ENCODE measurements at places on chromosomes 6 and 20.

DNA sequence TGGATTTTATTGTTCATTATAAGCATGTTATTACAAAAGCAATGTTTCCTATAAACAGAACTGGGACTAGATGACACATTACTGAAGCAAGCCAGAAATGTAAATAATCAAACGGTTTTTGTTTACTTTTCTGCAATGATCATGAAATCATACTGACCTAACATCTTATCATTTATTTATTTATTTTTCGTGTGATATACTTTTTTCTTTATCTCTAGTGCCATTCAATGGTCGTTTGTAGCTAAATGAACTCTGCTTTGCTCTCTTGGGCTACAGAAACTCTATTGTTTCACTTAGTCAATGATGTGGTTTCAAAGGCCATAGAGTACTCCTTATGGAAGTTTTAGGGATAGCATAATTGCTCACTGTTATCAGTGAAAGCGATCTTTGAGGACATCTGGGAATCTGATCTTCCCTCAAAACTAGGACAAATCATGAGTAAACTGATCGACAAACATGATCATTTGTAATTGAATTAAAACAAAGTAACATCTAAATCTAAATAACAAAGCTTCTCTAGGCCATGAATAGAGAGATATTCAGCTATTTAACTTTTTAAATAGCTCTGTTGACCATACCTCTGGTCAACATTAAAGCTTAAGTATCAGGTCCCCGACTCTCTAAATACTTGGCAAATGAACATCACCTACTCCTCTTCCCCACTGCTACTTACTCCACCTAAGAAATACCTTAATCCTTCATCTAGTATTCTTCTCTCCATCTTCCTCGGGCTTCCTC, 933.4 kb downstream of the TFAP2A start:
- DNase-seq: no peak

DNA sequence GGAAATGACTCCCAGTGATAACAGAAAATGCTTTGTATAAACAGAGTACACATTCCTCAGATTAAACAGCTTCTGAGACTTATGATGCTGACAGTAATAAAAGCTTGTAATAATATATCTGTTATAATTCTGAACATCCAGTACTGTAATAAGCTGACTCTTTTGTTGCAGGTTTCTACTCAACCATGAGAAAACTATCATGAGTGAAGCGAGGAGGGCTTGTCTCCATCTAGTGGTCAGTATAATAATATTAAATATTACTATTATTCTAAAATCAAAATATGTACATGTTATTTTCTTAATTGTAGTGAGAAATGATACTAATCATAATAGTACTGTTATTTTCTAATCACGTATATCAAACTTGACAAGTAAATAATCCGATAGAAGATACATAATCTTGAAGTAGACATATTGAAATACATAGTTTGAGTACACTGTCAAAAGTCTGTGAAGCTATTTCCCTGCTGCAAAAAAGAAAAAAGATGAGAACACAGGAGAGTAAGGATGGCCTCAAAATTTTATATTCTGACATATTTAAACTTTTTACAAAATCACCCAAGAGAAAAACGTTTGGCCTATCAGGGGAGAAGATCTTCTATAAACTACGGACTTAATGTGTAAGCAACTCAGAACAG, 183.1 kb downstream of the MOXD1 start:
- peak; percentile 47 for DNase-seq

DNA sequence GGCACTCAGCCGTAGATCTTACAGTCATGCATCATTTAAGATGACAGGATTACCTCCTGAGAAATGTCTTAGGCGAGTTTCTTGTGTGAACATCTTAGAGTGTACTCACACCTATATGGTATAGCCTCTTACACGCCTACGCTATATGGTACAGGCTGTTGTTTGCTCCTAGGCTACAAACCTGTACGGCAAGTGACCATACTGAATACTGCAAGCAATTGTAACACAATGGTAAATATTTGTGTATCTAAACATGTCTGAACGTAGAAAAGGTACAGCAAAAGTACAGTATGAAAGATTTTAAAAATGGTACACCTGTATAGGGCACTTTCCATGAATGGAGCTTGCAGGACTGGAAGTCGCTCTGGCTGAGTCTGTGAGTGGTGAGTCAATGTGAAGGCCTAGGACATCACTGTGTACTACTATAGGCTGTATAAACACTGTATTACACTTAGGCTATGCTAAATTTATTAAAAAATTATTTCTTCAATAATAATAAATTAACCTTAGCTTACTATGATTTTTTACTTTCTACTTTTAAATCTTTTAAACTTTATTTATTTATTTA, 541 bp upstream of the IL20RA start:
- DNase-seq: no peak

GRCh38 chr6:167705211-167705750, 121.4 kb upstream of the AFDN start:
- no peak for DNase-seq

GRCh38 chr6:121522265-121522664, 86.8 kb downstream of the GJA1 start:
- no peak for DNase-seq

DNA sequence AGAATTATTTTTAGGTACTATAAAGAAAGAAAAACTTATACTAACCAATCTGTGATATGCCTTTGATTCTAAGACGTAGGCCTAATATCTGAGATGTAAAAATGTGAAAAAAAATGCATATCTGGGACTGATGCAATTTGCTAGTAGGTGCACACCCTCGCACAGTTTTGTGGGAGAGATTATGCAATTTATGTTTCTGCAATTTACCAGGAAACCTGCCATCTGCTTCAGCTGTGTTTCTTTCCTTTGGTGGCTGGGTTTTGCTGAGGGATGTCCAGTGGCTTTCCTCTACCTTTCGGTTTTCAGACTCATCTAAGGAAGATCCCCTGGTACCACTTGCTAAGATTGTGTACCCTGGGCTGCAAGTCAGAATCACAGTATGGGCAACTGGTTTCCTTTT, 186.9 kb downstream of the ZFP64 start:
- DNase-seq: no peak

DNA sequence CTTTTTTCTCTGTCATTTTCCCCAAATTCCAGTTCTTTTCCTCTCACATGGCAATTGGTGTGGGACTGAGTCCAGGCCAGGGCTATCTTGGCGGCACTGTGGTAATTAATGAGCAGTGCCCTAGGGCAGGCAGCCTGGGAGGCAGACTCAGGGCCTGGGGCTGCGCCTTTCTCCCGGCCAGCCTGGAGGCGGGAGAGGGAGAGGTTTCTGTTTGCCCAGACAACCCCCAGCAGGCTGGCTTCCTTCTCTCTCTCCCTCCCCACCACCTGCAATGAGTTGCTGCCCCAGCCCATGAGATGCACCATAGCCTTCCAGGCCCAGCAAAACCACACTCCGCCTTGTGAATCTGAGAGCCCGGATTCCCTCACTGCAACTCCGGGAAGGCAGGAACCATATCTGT, 15.1 kb upstream of the CCDC167 start:
- DNase-seq: no peak

GRCh38 chr6:8279041-8279805, 156.1 kb downstream of the SLC35B3 start:
- DNase-seq: no peak

DNA sequence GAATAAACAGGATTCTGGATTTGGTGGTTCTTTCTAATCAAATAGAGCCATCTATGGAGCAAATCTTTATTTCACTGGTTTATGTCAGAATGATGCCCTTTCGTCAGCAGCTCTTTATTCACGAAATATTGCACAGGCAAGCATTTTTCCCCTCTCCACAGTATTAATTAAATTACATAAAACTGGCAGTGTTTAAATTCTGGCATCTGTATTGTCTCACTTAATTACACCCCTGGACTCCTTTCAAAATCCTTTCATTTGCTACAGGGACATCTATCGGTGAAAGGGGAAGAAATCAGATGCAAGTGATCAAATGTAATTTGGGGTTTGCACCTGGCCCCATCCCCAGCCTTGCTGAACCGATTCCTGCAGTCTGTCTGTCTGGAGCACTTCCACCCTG, 801.9 kb downstream of the QKI start:
- no peak for DNase-seq

GRCh38 chr6:25424303-25424702, 145.1 kb downstream of the CARMIL1 start:
- no peak for DNase-seq

- peak; percentile 27 for DNase-seq
These were observed 96.7 kb downstream of the MAP3K7 start for GRCh38 chr6:90490030-90490716.

DNA sequence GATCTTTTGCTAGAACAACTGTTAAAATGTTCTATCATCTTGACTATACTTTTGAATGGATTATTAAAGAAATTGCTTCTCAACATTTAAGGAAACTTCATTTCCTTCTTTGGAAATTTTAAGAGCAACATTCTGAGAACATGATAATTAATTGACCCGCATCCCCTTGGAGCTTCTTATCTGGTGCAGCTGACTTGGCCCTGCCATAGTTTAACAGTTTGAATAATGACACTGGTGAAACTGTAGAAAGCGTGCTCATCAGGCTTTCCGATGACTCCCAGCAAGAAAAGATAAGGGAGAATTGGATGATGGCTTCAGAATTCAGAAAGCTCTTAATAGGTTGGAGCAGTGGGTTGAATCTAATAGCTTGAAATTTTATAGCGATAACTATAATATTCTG, 38.1 kb downstream of the SNX9 start:
- DNase-seq: no peak

GRCh38 chr6:7080311-7080710, 27.4 kb upstream of the RREB1 start:
- DNase-seq: no peak

- DNase-seq: no peak
These were observed 19.1 kb upstream of the ARMC12 start for GRCh38 chr6:35717449-35718374.

DNA sequence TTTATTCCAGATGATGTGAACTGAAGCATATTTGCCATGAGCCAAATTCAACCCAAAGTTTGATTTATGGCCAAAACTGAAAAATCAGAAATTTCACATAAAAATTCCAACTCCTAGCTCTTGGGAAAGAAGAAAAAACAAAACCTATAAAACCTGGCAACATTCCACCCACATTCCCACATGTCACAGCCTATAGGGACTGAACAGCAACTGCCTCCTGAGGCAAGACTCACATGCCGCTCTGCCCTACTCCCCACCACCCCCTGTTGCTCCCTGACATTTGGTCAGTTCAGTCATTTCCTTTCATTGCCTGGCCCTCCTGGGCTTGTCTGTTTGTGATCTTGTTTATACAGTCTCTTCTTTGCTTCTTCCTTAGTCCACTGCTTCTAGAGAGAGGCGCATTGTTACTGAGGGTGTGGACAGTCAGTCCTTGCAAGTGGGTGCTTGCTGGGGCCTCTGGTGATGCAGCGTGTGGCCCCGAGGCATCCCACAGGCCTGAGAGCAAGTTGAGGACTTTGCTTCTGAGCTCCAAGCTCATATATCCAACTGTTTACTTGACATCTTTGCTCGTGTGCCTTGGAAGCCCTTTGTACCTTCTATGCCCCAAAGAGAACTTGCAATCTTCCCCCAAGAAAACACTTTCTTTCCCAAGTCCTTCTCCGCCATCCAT, 31.4 kb downstream of the NFATC2 start:
- DNase-seq: no peak

GRCh38 chr6:31922942-31923341, 4.6 kb upstream of the C2 start:
- DNase-seq: no peak

- peak; percentile 18 for DNase-seq
These were observed 823 bp downstream of the NHLRC1 start for GRCh38 chr6:18121580-18122127.

- no peak for DNase-seq
These were observed 150.3 kb downstream of the CDK19 start for GRCh38 chr6:110664933-110665332.

DNA sequence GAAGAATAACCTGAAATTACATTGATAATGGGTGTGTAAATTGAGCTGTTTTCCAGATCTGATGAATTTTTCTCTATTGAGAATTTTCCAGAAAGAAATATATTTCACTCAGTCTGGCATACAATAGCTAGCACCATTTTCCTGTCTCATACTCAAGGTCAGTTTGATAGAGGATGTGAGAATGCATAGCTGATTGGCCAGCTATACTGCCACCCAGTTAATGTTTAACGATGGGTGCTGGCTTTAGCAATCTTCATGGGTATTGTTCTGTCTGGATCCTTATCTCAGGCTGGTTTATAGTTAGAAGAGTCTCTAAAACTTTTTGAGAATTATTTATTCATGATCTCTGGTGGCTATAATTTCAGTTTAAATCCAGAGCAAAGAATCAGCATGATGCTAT, 147.4 kb downstream of the HDGFL1 start:
- no peak for DNase-seq

DNA sequence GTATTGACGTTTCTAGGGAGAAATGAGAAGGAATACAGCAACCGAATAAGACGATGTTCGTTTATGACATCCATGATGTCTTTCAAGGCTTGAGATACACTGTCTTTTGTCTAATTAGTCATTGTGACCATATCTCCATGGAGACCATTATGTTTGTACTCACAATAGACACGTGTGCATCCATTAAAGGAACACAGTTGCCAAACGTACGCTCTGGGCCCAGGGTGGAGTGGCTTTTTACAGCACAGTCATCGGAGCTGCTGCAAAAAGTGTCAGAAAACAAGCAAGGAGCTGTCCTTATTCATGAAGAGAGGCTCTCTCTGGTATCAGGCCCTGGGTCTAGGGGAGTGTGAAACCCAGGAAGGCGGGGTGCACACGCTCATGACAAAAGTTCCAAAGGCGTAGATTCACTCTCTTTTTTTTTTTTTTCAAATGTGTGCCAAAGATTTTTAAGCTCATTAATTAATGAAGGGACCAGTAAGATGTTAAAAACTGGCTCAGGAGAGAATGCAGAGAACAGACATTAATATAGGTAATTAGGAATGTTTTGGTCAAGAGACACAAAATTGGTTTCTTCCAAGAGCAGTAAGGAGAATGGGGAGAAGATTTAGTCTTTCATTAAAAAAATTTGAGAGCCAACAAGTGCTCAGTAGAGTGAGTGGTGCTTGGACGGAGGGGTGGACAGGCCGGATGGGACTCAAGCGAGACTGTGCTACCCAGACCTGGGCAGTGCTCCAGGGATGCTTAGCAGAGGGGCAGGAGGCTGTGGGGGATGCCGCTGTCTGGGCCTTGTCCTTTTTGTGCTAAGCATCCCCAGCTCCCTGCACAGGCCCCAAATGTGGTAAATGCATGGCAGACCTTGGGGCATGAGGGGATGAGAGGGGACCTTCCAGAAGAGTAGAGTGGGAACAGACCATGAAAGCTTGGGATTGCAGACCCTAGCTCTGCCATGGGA, 34.9 kb upstream of the GTSF1L start:
- no peak for DNase-seq

DNA sequence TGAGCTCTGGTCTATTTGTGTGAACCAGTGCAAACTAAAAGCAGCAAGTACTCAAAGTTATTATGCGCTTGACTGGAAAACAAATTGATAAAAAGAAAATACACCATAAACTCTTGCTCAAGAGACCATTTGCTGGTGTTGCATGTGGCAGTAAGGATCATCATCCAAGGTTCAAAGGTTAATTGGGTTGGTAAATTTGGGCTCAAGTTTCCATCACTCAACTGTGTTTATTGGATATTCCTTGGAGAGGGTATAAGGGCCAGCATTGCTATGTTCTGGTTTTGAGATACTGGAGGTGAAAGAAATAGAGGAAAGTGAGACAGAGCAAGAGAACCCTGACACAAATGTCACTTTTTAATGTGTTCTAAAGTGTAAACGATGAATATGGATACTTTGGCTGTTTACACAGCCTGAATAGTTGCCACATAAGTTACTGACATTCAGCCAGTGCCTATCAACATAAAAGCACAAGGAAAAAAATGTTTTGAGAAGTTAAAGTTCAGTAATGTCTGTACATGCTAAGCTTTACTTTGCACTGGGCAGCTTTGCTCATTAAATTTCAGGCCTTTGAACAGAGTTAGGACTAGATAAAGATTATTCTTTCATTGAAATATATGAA, 736.1 kb downstream of the HDGFL1 start:
- DNase-seq: no peak

Data from HAP-1 (cell line).